Choroid plexus epithelial cell (primary cell): ENCODE measurements at places on chromosomes 5 and 9.

GRCh38 chr9:8366161-8366926 lies 566.8 kb upstream of the DMAC1 start:
- peak; percentile 36 for DNase-seq

GRCh38 chr9:122562134-122562760 lies 9.3 kb downstream of the OR1N2 start:
- DNase-seq, result no peak

DNA sequence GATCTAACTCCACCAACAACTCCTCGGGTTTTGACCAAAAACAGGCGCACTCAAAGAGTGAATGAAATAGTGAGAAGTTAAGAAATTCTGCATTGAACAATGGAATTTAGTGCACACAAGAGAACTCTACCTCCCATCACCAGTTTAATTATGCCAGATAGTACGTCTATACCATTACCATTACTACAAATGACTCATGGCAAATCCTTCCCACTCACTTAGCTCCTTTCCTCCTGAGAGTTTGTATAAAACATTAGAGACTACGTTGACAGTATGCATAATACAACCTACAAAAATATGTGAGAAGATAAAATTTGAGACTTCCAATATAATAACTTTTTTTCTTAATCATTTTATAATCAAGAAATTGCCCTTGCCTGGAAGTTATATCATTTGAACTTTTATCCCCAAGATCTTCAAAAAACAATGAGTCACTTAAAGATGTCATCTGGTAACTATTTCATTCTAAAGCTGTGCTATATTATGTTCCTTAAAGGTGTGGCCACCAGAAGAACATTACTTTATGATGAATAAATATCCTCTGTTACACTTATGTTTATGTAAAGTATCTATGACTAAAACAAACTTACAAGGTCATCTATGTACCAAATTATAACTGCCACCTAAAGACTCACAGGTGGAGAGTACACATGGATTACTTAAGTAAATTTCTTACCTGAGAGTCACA lies 297.9 kb upstream of the PTGER4 start:
- no peak for DNase-seq

GRCh38 chr5:156460471-156460870 lies 133.5 kb downstream of the SGCD start:
- no peak for DNase-seq

DNA sequence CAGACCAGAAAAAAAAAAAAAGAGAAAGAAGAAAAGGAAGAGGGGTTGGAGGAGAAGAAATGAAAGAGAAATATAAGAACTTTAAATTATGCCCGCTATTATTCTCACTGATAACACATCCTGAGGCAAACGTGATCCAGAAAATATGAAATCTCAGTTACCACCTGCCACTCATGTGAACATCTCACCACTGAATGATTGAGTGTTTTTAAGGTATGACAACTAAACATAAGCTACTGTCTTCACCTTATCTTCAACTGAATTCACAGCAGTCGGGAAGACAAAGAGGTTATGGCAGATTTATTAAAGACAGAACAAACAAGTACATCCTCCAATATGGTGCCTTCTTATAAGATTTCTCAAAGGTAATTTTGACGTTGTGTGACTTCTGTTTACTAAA lies 327.9 kb downstream of the TMEM161B start:
- no peak for DNase-seq

DNA sequence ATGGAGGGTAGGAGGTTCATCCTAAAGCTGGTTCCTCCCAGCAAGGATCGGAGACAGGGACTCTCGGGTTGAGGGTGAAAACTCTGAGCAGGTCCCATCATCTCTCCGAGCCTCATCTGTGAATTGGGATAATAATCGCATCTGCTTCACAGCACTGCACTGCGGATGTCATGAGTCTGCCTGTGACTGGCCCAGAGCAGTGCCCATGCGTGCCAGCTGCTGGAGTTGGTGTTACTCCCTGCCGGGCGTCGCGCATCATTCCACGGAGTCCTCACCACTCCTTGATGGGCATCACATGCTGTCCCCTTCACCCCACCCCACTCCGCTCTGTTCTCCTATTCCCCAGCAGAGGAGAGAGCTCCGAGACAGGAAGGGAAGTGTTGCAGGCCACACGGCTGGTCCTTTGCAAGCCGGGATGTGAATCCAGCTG lies 35.1 kb upstream of the ORM1 start:
- no peak for DNase-seq

DNA sequence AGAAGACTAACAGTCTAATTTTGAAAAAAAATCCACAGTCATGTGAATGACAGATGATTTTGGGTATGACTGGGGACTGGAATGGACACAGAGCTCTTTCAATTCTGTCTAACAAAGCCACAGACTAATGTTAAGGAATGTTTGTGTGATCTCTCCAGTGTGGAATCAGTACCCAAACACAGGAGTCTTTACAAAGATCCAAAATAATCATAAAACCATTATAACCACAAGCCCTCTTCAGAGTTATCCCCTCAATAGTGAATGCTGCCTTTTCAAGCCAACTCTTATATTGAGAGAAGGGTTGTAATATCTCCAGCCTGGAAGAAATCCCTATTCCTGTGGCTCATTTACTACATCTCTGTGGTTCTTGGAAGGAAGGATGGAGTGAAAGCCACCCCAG lies 552.0 kb upstream of the CLINT1 start:
- DNase-seq, result no peak

DNA sequence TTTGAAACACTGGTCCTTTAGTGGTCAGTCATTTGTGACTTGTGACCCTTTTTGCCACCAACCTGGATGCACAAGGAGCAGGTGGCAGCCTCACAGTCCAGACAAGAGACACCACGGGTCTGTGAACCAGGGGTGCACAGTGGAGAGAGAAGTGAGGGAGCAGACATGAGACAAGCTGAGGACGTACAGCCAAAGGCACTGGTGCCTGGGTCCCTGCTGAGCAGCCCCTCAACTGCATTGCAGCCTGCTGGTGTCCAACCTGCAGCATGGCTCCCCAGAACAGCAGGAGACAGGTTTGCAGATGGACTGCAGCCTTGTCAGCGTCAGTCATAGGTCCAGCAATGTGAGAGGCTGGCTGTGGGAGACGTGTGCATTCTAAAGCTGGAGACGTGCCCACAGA lies 124.2 kb upstream of the FSTL4 start:
- no peak for DNase-seq

- DNase-seq, result peak; percentile 97
Measured at GRCh38 chr5:134466241-134467069, 54.8 kb upstream of the CDKN2AIPNL start.
